Bladder microvascular endothelial cell (primary cell): ENCODE measurements at places on chromosomes 4 and X. TPM values are rescaled to one million over a fixed set of nuclear protein-coding genes. Genes with fewer than 3 reads are reported as not detected.

CXCR3 gene
- total RNA-seq = not detected in 2 replicates

HSFX2 gene
- 0.16 TPM in 1 of 2 replicates, not detected in the other for total RNA-seq

GDPD2 gene
- total RNA-seq = not detected in 2 replicates

CT45A1 gene
- not detected in 2 replicates for total RNA-seq

GAGE12J gene
- not detected in 2 replicates for total RNA-seq

PIN4 gene
- total RNA-seq = 18.6 TPM in 2 replicates

TMEM31 gene
- not detected in 2 replicates for total RNA-seq

FREM3 gene
- total RNA-seq = 0.32 and 0.76 TPM in 2 replicates

CDX4 gene
- not detected in 2 replicates for total RNA-seq

IDS gene
- total RNA-seq = 15.7 and 35.0 TPM in 2 replicates

REPS2 gene
- 1.1 and 3.5 TPM in 2 replicates for total RNA-seq

MAN2B2 gene
- 7.9 and 20.9 TPM in 2 replicates for total RNA-seq
